Fibroblast of the aortic adventitia (primary cell): ENCODE measurements at places on chromosomes 3 and 15.

GRCh38 chr3:170643831-170644230, 58.0 kb upstream of the SLC7A14 start:
- DNase-seq, result no peak

DNA sequence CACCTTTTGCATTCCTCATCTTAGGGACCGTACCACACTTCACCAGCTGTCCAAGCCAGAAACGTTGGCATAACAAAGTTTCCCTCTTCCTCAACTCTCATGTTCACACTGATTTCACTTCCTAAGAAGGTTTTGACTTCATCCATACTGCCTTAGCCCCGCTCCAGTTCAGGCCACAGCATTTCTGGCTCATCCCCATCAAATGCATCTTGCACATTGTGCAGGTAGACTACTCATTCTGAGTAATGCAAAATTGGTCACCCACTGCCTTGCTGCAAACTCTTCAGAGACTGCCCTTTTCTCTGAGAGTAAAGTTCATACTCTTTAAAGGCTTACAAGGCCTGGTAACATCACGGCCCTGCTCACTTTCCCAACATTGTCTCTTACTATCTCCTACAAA, 8.8 kb downstream of the NUSAP1 start:
- no peak for DNase-seq

DNA sequence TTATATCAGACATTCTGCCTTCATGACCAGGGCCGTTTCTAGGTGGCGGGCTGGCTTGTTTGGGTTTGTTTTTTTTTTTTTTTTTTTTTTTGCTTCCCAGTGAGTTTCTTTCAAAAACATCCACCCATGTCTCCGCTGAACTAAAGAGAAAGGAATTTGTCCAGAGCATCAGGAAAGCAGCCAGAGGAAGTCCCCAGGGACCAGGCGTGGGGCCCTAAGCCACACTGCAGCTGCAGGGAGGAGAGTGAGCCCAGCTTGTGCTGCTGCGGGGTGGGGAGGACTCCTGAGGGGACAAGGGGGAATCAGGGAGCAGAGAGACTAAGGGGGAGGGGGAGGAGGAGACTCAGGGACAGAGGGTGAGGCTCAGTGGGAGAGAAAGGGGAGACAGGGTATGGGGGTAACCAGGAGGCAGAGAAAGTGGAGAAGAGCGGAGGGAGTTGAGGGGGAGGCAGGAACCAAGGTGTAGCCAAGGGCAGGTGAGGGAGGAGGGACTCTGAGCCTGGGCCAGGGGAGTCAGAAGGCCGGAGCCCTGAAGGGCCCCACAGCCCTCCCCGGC, 49.5 kb downstream of the CYP11A1 start:
- DNase-seq, result peak; percentile 98

DNA sequence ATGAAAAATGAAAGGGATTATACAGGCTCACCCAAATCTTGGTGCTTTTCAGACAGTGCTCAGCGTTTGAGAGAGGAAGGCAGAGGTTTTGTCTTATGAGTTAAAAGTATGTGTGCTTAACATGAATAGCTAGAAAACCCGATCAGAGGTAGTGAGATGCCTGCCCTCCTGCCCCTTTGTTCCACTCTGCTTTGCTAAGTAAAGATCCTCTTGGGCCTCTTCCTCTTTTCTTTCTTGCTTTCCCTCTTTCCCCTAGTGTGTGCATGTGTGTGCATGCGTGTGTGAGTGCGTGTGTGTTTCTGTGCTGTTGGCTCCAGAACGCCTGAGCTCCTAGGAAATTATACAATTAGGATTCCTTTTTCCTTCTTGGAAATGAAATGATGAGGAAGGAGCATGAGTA, 261.3 kb upstream of the NR2E3 start:
- no peak for DNase-seq

- DNase-seq, result peak; percentile 26
Observed at GRCh38 chr15:32908135-32908801, 190.5 kb downstream of the GREM1 start.

- no peak for DNase-seq
Observed at GRCh38 chr3:9700536-9700935, 3.1 kb upstream of the CPNE9 start.

GRCh38 chr3:66297900-66298299, 77.1 kb downstream of the SLC25A26 start:
- peak; percentile 82 for DNase-seq

DNA sequence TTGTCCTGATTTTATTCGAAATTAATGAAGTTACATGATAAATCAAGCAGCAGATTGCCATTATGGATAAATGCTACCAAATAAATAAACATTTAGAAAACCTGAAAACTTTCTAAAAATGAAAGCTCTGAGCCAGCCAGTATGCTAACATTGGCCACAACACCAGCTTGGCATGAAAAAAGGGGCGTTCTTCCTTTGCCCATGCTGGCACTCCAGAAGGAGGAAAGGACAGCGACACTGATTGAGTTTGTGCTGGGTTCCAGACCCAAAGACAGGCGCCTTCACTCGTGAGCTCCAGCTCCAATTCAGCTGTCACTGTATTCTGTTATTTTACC, 5.1 kb downstream of the STIMATE start:
- DNase-seq, result no peak
